Stimulated activated CD4-positive, alpha-beta T cell treated with anti-CD3 and anti-CD28 coated beads, Interleukin-15, amount 100 ng/mL, for 1 hour (primary cell): ENCODE measurements at places on chromosomes 11 and 22.

GRCh38 chr11:97364047-97364446, 974.2 kb downstream of the JRKL start:
- no peak for DNase-seq

GRCh38 chr11:686451-687243, 8.4 kb downstream of the DEAF1 start:
- no peak for DNase-seq

DNA sequence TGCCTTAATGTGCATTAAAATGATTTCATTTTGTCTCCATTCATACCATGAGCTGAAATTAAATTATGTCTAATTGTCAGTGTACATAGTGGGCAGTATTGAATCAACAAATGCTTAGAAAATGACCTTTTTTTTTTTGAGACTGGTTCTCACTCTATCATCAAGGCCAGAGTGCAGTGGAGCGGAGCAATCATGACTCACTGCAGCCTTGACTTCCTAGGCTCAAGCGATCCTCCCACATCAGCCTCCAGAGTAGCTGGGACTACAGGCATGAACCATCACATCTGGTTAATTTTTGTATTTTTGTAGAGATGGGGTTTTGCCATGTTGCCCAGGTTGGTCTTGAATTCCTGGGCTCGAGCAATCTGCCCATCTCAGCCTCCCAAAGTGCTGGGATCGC, 117.0 kb upstream of the BLID start:
- no peak for DNase-seq

DNA sequence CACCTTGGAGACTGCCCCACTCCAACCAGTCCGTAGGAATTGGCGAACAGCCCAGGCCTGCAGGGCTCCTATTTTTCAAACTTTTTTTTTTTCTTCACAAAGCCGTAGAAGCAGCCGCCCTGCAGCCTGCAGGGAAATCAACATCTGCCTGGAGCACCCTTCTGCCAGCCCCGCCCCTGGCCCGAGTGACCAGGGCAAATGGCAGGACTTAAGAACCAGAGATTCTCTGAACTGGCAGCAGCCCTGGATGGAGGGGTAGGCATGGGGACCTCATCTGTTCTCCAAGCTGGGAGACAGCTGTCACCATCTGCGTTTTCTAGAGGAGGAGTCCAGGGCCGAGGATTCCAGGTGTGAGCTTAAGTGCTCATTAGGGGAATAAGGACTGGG, 5.6 kb downstream of the SCN2B start:
- DNase-seq: no peak

- DNase-seq: no peak
These were observed 987 bp downstream of the C1QTNF6 start for GRCh38 chr22:37186997-37187522.

DNA sequence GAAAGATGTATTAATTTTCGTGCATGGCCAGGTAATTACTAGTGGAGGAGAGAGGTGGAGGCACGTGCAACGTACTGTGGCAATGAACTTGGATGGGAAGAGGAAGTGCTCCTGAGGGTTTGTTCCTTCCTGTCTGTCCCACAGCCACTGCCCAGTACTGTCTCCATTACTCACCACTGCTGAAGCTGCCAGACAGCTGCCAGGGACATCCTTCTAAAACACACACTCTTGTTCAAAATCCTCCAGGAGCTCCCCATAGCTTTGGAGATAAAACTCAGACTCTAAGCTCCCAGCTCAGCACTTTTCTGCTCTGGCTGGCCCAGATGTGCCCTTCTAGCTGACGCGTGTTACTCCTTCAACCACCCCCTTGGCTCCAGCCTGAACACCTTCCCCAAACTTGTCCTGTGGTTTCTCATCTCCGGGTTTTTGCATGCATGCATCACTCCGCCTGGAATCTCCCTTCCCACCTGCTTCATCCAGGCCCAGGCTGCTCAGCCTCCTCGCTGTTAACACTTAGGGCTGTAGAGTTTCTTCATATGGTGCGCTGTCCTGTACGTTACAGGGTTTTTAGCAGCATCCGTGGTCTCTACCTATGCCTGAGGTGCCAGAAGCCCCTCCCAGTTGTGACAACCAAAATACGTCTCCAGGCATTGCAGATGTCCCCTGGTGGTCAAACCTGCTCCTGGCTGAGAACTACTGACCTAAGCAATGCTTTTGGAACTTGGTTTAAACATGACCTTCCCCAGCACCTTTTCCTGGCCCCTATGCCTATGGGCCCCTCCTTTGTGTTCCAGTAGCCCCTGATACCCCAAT, 69.5 kb downstream of the C11orf91 start:
- no peak for DNase-seq

- DNase-seq: no peak
These were observed 12.7 kb upstream of the CD44 start for GRCh38 chr11:35126000-35126878.

DNA sequence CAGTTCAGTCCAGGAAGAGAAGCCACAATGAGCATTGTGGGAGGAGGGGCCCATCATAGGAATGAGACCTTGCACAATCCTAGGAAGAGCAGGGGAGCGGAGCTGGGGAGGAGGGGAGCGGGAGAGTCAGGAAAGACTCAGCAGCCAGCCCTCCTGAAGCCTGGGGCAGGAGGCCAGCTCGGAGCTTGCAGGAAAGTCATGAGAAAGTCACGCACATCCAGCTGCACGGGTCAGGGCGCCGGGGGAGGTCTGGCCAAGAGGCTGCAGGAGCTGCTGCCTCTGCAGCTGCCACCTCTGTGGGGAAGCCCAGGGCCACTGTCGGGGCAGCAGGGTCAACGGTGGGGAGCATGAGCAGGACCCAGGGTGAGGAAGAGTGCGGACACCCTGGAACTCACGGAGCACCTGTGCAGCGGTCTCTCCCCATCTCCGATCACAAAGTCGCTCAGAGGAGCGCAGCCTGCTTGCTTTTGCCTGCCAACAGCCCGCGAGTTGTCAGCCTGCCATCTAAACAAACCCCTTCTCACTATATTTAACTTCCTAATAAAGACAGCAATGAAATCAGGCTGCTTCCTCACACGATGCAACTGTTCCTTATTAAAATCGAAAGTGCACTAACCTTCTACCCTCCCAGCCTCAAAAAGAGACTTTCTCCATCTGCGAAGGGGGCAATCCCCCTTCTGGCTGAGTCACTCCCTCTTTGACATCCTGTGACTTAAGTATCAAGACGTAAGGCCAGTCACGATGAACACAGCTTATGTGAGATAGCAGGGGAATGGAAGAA, 52.9 kb upstream of the RTL6 start:
- DNase-seq: no peak
